ENCODE measurements at places on chromosomes 7 and 10.

DNA sequence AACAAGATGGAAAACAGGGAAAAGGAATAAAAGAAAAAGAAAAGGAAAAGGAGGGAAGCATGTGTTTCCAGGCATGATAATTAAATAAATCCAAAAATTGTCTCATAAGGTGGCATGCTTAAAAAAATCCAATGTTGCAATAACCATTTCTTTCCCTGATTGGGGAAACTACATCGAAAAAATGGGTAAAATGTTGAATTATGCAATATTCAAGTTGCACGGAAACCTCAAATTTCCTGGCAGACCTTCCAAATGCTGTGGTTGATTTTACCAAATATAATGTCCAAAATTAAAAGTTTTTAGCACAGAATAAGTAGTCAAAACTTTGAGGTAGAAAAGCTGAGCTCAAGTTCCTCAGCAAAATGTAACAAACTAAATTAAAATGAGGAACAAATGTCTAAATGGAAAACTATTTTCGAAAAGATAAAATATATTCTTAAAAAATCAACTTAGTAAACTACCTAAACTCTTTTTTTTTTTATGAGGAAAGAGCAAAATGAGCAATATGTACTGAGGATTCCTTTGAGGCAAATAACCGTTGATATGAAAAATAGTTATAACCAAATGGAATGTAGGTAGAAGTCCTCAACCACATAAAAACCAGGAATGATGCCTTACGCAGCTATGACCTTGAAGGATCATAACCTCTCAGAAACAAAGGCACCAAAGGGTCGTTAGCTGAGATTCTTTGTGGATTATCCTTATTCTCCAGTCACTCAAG is 52.6 kb downstream of the MACC1 start:
- peak; percentile 84 for DNase-seq

GRCh38 chr10:118571123-118571522 is 24.3 kb downstream of the PRLHR start:
- DNase-seq: peak; percentile 27

DNA sequence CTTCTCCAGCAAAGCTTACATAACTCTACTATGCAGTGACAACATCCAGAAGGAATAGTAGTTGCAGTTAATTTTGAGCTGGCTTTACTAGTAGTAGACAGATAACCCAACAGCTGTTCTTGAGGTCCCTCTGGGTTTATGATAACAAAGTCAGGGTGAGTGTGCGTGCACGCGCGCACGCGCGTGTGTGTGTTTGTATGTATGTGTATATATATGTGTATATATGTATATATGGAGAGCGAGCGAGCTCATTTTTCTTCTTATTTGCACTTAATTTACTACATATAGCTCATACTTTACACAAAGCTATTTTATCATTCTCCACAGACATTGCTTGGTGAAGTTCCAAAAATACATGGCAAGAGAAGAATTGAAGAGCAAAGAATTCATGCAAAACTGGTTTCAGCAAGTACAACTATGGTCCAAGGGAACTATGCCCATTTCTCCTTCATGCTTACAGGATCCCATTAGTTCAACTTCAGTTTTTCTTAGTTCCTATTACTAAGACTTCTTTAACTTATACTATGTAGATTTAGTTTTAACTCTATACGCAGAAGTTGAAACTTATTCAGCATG is 105.9 kb upstream of the TMEM168 start:
- no peak for DNase-seq

GRCh38 chr7:100818366-100818765 is 9.0 kb downstream of the EPHB4 start:
- no peak for DNase-seq

- peak; percentile 86 for DNase-seq
These were observed 145.1 kb downstream of the PLXNA4 start for GRCh38 chr7:132430861-132431822.

- no peak for DNase-seq
These were observed 162.6 kb upstream of the AUTS2 start for GRCh38 chr7:69435711-69436110.

DNA sequence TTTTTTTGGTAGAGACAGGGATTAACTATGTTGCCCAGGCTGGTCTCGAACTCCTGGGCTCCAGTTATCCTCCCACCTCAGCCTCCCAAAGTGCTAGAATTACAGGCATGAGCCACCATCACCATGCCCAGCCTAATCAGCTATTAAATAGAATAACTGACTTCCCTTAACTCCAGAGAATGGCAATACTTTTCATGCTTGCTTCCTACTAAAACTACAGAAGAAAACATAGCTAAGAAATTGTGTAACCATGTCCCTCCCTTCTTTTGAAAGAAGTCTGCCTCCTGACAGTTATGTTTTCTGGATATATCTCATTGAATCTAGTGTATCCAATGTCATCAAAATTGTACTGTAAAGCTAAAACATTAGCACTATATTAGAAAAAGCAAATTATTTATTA is 95.6 kb downstream of the KMT2C start:
- DNase-seq: no peak

DNA sequence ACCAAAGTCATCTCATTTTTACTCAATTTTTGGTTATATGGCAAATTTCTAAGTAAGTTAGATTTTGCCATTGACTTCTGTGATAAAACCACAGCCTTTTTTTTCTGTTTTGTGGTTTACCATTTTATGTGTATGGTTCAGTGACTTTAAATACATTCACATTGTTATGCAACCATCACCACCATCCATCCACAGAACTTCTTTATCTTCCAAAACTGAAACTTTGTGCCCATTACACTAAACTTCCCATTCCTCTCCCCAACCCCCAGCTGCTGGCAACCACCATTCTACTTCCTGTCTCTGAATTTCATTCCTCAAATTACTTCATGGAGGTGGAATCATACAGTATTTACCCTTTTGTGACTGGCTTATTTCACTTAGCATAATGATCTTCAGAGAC is 280.4 kb upstream of the TCERG1L start:
- DNase-seq: no peak

DNA sequence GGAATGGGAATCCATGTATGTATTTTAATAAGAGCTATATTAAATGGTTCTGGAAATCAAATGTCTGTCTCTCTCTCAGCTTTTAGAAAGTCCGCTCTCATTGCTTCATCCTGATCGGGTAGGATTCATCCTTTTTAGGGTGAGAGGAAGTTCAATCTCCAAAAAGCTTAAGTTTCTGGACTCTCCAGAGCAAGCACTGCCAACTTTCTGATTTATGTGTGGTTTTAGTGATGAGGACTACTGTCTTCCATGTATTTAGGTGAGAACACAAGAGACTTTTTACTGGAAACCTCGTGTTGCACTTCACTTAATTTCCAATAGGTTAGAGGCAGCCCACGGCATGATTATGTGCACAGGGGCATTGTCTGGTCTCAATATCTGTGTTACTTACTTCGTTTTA is 267.9 kb downstream of the SUGCT start:
- no peak for DNase-seq

Measured in astrocyte of the cerebellum (primary cell).